ENCODE measurements at places on chromosomes 16 and 17.
A peak's percentile ranks its signal among the peaks of the same experiment; 100 is the strongest.

- DNase-seq = no peak
Measured at GRCh38 chr17:79942591-79943346, 92.9 kb downstream of the TBC1D16 start.

DNA sequence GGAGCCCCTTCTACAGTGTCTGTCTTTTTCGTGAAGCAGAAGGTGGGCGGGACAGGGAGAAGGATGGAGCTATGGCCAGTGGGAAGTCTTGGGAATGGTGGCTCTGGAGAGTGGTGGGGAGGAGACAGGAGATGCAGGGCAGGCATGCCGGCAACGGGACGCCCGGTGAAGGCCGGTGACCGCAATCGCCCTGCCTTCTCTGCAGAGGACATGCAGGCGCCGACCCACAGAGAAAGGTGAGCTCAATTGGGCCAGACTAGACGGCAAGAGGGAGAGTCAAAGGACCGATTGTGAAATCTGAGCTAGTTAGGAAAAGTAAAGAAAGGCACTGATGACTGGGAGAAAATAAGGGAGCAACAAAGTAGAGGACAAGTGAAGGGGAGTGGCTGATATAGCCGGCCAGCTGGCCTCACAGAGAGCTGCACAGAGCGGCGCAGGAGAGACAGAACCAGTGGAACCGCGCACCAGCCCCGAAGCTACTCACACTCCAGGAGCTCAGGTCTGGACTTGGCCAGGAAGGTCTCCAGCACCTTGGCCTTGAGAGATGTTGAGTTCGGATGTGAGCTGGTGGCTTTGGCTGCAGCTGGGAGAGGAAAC is 18.9 kb downstream of the TRIM25 start:
- no peak for DNase-seq

GRCh38 chr17:9645851-9646545 is 681 bp downstream of the USP43 start:
- no peak for DNase-seq

- DNase-seq = no peak
Measured at GRCh38 chr17:14070344-14070984, 1.2 kb downstream of the COX10 start.

DNA sequence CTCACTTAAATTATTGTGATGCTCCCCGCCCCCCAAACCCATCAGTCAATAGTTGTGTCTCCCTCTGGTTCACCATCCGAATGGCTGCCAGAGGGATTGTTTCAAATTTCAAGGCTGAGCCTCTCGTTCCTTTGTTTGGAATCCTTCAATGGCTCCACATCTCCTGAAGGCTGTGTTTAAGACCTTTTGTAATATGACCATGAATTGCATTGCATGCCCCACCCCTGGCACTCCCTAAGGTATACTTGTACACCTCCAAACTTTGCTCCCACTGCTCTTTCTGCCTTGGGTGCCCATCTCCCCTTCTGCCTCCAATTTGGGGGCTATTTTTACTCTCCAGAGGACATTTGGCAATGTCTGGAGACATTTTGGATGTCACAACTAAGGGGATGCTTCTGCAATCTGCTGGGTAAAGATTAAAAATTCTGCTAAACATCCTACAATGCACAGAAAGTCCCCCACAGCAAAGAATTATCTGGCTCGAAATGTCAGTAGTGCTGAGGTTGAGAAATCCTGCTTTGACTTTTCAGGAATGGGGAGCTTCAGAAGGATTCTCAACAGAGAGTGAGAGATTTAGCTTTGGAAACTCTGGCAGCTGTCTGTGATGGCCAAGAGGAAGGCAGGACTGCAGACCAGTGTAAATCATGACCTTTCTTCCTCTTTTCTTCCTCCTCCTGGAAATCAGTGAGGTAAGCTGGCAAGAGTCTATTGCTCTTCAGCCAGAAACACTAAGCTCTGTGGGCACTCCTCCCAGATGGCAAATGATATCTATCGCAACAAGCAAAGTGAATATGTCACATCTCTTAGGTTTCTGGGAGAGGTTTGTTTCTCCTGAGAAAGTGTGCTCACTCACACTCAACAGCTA is 8.7 kb upstream of the IL4R start:
- no peak for DNase-seq

GRCh38 chr16:842061-842476 is 41.5 kb upstream of the GNG13 start:
- no peak for DNase-seq

DNA sequence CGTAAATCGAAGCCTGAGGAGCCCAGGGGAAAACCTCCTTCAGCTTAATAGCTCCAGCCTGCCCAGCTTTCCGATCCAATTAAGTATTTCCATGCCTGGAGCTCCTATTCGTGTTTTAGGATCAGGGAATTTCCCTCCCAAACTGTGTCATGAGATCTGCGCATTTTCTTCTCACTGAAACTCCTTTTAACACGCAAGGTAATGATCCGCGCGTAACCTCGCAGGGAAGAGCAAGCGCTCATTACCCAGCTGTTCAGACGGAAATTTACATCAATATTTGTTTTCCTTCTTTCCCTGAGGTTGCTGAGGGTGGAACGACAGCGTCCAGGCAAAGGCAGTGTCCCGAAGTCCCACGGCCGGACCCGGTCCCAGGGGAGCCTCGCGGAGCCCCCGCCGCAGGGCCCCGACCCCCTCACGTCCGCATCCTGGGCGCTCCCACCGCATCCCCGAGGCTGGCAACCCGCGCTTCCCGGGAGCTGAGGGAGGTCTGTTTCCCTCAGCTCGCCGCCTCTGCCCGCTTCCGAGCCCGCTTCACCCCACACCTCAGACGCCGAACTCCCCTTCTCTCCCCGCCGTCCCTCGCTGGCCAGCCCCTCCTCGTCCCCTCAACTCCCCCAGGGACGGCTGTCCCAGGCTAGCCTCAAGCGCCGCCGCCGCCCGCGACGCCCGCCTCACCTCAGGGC is 415 bp downstream of the ABCA5 start:
- no peak for DNase-seq

- no peak for DNase-seq
Measured at GRCh38 chr16:89183975-89184676, 12.6 kb downstream of the CDH15 start.

DNA sequence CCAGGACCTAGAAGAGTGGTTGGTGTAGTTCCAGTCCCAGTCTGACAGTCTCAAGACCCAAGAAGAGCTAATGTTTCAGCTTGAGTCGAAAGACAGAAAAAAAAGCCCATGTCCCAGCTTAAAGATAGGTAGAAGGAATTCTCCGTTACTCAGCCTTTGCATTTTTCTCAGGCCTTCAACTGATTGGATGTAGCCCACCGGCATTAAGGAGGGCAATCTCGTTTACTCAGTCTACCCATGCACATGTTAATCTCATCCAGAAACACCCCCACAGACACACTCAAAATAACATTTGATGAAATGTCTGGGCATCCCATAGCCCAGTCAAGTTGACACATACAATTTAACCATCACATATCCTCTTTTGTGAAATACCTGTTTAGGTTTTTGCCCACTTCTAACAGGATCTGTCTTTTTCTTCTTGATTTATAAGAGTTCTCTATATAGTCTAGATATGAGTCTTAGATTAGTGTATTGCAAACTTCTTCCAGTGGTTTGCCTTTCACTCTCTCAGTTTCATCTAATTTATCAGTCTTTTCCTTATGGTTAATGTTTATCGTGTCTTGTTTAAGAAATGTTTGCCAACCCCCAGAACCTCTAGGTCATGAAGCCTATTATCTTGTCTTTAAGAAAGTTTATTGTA is 7.6 kb upstream of the NUP93 start:
- no peak for DNase-seq

GRCh38 chr16:49800876-49801275 is 55.0 kb downstream of the ZNF423 start:
- DNase-seq = no peak

DNA sequence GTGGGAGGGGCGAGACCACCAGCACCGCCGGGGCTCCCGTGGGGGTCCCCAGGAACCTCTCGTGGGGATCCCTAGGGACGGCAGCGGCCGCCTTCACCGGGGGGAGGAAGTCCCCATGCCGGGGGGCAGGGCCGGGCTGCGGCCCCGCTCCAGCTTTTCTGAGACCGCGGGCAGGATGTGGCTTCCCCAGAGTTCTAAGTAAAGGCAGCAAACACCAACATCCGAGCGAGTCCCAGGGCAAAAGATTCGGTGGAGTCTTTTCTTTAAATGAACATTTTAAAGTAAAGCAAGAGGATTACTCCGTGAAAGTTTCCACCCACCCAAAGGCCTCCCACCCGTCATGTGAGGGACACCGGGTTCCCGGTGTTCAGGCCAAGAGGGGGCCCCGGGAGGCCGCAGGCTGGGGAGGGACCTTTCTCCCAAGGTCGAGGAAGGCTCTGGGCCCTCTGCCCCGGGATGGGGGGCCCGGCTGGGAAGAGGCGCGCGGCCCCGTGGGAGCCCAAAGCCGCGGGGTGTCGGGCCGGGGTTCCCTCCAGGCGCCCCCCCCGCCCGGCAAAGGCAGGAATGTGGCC is 137.2 kb upstream of the RPH3AL start:
- peak; percentile 50 for DNase-seq
